Pulmonary artery endothelial cell (primary cell): ENCODE measurements at places on chromosomes 6 and 20.

DNA sequence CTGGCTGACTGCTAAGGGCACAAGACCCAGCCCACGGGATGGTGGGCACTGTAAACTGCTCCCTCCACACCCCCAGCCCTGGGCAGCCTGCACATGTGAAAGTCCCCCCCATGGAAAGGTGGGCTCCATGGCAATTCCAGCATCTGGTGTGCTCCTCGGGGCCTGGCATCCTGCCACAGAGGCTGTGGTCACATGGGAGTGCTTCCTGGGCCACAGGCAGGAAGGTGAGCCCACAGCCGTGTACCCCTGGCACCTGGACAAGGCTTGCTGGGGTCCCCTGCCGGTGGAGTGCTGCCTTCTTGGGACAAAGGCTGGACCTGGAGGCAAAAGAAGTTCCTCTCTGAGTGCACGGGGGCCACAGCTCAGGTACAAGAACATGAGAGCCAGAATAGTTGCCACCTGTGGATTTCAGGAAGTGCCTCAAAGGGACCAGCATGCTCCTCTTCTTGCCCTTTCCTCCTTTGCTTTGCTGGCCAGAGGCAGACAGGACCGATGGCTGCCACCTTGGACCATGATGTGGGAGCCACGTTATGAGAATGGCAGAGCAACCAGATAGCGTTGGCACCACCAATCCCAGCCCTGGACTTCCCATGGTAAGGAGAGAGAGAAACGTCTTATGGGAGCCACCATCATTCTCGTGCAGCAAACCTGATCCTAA, 120.2 kb upstream of the MLN start:
- no peak for DNase-seq

DNA sequence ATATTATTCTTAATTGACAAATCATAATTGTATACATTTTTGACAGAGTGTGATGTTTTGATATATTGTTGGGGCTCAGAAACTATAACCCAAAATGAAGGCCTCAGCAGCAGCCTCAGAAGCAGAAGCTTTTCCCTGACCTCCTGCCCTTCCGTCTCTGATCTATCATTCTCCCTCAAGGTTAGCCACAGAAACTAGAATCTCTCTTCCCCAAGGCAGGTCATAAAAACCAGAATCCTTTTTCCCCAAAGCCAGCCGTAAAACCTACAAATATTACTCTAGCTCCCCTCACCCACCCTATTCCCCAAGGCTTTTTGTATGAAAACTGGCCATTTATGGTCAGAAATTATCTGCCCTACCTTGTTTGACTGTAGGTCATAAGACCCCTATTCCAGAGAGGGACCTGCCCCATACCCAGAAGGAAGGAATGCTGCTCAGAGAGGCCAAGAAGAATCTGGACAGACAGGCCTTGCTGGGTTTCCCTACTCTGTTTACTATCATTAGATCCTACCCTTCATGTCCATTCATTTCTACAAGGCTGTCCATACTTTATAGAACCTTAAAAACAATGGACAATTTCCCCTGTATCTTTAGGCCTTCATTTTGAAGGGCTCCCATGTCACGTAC, 14.5 kb downstream of the OR2B2 start:
- DNase-seq = no peak

DNA sequence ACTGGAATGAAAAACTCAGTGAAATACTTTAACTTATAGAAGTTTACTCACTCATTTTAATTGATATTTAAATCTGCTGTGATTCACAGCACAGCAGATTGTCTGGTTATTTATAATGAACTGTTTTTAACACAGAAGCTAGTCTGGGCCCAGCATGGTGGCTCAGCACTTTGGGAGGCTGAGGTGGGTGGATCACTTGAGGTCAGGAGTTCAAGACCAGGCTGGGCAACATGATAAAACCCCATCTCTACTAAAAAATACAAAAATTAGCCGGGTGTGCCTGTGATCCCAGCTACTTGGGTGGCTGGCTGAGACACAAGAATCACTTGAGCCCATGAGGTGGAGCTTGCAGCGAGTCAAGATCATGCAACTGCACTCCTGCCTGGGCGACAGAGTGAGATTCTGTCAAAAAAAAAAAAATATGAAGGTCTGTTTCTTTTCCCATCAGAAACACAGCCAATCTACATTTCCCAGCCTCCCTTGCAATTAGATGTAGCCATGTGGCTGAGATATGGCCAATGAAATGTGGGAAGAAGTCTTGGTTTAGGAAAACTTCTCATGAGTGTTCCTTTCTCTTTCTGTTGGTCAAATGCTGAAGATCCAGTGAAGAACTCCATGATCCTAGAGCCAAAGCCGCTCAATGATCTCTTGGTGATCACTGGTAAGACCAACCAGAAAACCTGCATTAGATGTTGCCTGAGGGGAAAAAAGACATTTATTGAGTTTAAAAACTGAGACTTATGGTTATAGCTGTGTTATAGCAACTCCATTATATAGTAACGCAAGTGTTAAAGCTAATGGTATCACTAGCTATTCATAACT, 31.3 kb upstream of the BTN3A2 start:
- no peak for DNase-seq

DNA sequence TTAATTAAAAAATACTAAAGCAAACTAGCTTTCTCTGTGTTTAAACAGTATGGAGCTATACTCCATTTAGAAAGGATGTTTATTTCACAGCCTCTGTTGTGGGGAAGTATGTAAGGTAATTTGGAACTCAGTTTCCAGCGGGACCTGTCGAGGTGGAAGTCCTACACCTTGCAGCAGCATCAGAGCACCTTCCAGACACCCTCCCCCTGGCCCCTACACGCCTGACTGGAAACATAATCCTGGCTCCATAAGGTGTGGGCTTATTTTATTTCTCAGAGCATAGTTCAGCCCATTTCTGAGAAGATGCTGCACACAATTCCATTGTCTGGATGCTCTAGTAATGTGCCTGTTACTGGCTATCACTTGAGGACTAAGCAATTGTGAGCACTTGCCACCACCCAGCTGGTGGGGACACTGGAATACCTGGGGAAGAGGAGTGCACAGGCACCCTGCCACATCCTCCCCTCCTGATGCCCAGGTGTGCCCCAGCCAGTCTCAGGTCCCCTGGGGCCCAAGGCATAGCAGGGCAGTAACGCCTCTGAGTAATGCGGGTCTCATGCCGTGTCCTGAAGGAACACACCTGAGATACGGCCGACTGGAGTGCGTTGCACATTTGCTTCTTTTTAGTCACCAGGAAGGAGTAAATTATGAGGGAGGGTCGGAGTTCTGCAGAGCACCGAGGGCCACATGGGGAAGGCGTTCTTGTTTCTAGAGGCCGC, 556.5 kb downstream of the QKI start:
- no peak for DNase-seq

- DNase-seq = no peak
These were observed 33.5 kb upstream of the SYNCRIP start for GRCh38 chr6:85676086-85676729.

DNA sequence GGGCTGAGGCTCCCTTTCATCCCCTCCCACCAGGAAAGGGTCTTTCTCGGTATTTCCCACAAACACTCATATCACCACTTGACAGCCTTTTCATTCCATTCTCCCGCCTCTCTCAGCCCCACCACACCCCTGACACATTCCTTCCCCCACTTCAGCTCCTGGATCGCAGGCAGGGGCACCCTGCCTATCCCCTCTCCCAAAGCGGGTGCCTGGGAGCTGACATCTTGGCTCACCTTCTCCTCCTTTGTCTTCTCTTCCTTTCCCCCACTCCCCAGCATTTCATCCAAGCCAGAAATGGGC, 10.2 kb upstream of the VEGFA start:
- no peak for DNase-seq

DNA sequence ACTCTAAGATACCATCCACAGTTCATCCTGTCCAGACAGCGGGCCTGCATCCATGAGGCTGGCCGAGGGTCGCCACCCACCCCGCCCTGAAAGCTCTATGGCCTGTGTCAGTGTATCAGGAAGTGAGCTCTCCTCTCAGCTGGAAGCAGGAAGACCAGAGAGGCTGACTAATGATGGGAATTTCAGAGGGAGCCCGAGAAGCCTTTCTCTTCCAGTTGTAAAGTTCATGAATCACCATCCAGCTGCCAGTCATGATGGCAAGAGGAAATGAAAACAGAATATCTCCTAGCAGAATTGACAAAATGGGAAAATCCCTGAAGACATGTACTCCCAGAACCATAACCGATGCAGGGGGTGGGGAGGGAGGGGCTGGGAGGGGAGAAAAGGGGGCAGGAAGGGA, 109.6 kb upstream of the RPS6KA2 start:
- DNase-seq = peak; percentile 73

DNA sequence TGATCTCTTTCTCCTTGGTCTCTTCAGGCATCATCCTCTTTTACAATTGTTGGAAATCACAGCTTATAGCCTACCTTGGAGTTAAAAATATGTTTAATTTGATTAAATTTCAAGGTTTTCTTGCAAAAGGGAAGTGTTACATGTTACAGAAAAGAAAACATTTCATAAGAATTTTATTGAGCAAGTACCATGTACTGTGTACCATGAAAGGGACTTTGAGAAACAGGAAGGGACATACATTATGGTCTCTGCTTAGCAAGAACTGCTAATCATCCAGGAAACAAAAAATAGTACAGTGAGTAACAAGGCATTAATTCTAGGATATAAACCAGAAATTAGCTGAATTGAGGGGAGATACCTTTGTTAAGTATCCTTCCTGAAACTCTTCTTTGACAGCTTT, 145.3 kb upstream of the SPACA1 start:
- no peak for DNase-seq

DNA sequence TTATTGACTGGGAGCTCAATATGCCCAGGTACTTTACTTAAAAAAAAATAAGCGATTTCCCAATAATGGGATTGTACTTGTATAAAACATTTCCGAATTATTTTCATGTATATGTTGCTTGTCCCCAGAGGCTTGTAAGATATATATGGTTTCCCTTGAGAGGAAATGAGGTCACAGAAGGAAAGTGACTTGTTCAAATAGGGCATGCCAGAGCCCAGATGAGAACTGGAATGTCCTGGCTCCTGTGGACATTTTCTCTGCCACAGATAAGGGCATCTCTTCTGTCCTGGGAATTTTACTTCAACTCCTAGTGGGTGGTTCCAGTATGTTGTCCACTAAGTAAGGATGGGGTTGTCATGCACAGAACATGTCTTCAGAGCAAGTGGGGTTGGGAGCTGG, 63.0 kb downstream of the LYRM2 start:
- DNase-seq = no peak

- DNase-seq = no peak
These were observed 47.8 kb downstream of the CDH22 start for GRCh38 chr20:46260480-46260879.
